SK-N-SH treated with all-trans-retinoic acid at 6 μM for 48 hours (cell line): ENCODE measurements at places on chromosomes 2 and 18.

GRCh38 chr2:214471382-214471781 is 60.5 kb downstream of the VWC2L start:
- ATAC-seq: no peak

- peak; percentile 88 for ATAC-seq
Observed at GRCh38 chr2:113872201-113872600, 17.7 kb upstream of the ACTR3 start.

DNA sequence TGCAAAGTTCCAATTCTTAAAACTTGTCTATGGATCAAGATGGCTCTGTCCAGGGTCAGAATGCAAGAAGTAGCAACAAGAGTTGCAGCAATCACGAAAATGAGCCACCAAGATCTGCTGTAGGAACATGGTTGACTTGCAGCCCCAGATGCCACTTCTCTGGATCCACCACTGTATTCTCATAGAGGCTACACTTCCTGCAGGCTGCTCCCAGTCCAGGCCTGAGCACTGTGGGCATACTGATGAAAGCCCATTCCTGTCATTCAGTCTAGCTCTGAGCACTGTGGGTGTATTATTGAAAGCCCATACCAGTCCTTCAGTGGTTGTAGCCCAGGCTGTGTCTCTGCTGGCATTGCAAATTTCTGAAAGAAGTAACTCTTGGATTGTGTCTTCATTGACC is 213.9 kb upstream of the AGAP1 start:
- no peak for ATAC-seq

- no peak for ATAC-seq
Observed at GRCh38 chr2:224532931-224533330, 52.2 kb downstream of the CUL3 start.

GRCh38 chr2:121362774-121363173 is 77.8 kb upstream of the TFCP2L1 start:
- no peak for ATAC-seq

- no peak for ATAC-seq
Observed at GRCh38 chr2:54382601-54383000, 73.5 kb upstream of the SPTBN1 start.

DNA sequence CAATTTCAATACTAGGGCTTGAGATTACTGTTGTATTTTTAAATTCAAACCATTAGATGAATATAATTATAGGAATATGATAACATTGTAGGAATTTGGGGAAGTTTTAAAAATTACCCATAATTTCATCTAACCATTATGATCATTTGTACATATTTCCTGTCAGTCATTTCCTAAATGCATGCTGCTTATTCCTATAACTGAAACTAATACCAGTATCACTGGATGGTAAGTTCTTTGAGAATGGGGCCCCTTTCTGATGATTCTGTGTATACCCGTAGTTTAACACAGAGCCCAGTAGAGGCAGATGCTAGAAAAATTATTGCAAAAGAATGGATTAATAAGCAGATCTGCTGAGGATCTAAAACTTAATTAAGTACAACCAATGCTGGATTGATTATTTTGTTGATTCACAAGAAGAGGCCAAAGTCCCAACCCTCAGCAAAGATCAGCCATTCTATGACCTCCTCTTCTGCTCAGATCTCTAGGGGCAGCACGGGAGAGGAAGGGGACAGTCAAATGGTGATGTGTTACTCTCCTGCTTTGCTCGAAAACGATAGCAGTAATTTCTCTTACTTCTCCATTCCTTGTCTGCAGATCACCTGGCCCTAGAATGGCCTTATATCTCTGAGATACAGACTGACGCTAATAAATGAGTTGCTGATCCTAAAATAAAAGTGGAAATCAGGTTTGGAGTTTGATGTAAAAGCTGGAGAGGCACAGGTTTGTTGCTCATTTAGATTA is 69.5 kb upstream of the PELI1 start:
- no peak for ATAC-seq
